ENCODE measurements at places on chromosomes 3 and 15.

- no peak for ATAC-seq
Observed at GRCh38 chr15:68985361-68985891, 29.1 kb upstream of the NOX5 start.

DNA sequence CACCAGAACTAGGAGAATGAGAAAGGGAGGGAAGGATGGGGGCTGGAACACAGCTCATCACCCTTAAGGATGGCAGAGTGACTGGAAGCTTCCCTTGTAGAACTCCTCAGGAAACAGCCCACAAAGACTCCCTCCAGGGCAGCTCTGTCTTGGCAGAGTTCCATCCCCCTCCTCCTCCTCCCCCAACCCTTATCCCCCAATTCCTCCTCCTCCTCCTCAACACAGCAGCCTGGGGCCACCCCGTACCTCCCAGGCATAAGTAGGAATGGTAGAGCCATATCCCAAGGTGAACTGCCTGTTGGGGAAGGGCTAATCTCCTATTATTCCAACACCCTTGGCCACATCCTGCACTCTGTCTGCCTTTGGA lies 38.8 kb downstream of the ADCY5 start:
- ATAC-seq, result no peak

- no peak for ATAC-seq
Observed at GRCh38 chr15:95687686-95688085, 642.8 kb upstream of the NR2F2 start.

GRCh38 chr3:186514296-186515002 lies 29.7 kb downstream of the CRYGS start:
- ATAC-seq, result no peak

- no peak for ATAC-seq
Observed at GRCh38 chr15:85312486-85312885, 67.9 kb upstream of the AKAP13 start.

DNA sequence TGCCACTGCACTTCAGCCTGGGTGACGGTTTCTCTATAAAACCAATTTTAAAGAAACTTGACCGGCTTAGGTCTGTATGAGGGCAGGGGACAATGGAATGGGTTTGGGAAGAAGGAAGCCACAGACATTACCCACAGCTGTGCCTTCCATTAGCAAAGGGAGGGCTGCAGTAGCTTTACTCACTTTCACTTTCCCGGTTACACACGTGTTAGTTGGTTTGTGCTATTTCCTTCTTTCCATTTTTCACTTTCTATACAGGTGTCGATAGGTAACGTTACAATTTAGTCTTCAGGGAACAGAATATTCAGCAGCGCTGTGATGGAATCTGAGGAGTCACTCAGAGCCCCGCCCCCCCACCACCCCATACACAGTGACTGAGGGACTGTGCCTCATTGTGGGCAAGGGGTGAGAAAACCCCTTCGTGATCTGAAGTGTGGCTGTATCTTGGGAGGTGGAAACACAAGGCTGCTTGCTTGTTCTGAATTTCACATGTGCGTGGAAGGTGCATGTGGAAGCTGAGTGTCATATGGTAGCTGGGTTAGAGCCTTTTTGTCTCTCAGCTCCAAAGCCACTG lies 44.8 kb upstream of the RPL32 start:
- ATAC-seq, result no peak

Measured in motor neuron (in vitro differentiated cells).